NCI-H524 (cell line): ENCODE measurements at places on chromosomes 5 and 9.

DNA sequence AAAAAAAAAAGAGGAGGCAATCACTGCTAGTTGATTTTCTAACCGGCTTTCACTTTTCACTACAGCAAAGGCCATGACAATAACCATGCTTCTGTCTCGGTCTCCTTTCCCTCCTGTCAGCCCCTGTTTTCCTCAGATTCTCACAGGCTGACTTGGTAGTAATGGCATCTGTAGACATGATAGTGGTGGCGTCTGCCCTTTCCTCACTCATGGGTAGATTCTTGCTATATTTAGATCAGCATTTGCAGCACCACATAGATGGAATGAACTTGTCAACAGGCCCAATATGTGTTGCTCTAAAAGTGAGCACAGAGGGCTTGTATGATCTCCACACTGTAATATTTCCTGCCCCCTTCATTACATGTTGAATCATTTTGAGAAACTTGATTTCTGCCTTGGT is 120.3 kb upstream of the FTMT start:
- no peak for DNase-seq

DNA sequence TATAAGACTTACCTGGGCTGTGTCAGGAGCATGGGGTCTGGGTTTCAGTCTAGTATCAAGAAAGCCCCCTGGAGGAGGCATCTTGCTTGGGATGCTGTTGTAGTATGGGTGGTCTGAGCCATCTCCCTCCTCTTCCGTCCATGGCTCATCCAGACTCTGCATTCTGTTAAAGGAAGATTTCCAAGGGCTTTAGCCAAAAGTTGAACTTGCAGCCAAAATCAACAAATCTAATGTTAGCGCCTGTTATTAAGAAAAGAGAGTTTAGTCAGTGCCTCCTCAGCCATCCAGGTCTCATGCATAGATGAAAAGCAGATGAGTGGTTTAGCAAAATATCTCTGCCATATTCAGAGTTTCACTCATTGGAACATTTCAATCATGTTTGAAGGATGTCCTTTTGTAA is 55.6 kb downstream of the S1PR3 start:
- no peak for DNase-seq

DNA sequence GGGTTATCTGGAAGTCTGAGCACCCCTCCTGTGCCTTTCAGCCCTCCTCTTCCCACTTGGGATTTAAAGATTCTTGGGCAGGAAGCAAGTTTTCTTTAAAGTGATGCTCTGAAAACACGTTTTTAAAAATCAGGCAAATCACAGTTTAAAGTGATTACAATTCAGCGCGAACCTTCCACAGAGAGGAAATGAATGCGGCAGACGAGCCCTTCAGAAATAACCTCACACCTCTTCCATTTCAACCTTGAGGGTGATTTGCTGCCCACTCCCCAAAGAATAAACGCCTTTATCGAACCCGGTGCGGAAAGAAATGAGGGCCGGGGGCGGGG is 2.3 kb upstream of the EFNA5 start:
- no peak for DNase-seq

- DNase-seq: no peak
Measured at GRCh38 chr5:147547730-147548129, 37.9 kb upstream of the DPYSL3 start.

- DNase-seq: no peak
Measured at GRCh38 chr5:115398719-115399118, 102.3 kb upstream of the CCDC112 start.

DNA sequence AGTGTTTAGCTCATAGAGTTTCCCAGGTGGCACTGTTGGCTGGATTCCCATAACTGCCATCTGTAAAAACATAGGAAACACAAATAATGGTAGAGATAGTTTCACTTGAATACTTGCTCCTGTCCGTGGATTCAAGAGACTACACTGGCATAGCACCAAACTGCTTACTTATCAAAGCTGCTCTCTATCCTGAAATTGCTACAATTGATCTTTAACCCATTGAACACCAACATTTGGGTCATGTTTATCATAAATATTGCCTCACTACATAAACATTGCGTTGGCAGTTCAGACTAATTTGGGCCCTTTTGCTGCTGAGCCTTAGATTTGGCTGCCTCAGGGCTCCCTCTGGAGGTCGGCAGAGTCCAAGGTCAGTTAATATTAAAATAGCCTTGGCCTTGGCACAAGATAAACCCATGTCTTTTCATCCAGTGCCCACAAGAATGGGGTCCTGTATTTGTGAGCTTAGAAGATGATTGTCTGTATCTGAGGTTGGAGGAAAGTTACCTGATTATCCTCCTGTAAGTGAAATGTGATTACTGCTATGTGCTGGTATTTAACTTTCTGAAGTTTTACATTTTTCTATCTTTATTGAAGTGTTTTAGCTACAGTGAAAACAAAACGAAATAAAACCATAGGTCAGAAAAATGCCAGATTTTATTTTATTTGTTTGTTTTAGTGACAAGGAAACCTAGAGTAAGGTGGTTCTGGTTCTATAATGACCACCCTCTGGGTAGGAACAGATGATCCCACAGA is 4.0 kb upstream of the RANBP3L start:
- peak; percentile 62 for DNase-seq

GRCh38 chr5:140011297-140011802 is 31.7 kb downstream of the NRG2 start:
- DNase-seq: no peak

GRCh38 chr5:140725799-140726471 is 25.7 kb downstream of the ZMAT2 start:
- no peak for DNase-seq

GRCh38 chr9:995781-996180 is 19.3 kb downstream of the DMRT3 start:
- DNase-seq: no peak

GRCh38 chr5:92332039-92332438 is 948.9 kb upstream of the ARRDC3 start:
- DNase-seq: no peak

GRCh38 chr9:125521462-125522327 is 185.3 kb downstream of the MAPKAP1 start:
- DNase-seq: no peak

DNA sequence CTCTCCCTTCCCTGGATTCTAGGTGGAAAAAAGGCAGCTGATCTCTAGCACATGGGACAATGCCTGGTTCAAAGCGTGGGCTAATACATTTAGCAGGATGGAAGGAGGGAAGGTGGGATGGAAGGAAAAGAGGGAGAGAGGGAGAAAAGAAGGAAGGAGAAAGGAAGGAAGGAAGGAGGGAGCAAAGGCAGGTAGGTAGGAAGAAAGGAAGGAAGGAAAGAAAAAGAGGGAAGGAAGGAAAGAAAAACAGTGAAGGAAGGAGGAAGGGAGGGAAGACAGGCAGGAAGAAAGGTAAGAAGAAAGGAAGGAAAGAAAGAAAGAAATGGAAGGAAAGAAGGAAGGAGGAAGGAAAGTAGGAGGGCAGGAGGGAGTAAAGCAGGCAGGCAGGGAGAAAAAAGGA is 12.2 kb upstream of the PALM2AKAP2 start:
- DNase-seq: no peak

GRCh38 chr9:126435105-126435504 is 108.5 kb downstream of the MVB12B start:
- no peak for DNase-seq

DNA sequence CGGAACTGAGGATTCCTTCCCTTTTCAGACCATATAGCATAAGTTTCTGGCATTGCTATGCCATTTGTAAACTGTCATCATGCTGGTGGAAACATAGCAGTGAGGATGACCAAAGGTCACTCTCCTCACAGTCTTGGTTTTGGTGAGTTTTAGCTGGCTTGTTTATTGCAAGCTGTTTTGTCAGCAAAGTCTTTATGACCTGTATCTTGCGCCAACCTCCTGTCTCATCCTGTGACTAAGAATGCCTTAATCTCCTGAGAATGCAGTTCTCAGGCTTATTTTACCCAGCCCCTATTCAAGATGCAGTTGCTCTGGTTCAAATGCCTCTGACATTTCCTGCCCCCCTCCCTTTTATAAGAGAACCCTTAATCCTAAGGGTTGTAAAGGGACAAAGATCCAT is 26.7 kb upstream of the GRIA1 start:
- DNase-seq: no peak

DNA sequence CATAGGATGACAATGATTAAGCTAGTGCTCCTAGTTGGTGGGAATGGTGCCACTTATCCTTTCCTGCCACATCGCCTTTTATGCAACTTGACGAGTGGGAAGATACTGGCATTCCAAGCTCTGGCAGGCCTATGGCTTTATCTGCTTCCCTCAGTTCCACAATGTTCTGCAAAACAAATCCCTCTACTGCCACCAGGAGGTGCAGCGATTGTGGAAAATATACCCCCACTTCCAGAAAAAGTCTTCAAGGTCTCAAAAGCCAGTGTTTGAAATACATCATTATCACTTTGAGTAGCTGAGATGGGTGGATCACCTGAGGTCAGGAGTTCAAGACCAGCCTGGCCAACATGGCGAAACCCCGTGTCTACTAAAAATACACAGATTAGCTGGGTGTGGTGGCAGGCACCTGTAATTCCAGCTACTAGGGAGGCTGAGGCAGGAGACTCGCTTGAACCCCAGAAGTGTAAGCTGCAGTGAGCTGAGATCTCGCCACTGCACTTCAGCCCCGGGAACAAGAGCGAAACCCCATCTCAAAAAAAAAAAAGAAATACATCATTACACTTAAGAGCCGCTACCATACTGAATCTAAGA is 3.4 kb downstream of the CLINT1 start:
- DNase-seq: peak; percentile 65

DNA sequence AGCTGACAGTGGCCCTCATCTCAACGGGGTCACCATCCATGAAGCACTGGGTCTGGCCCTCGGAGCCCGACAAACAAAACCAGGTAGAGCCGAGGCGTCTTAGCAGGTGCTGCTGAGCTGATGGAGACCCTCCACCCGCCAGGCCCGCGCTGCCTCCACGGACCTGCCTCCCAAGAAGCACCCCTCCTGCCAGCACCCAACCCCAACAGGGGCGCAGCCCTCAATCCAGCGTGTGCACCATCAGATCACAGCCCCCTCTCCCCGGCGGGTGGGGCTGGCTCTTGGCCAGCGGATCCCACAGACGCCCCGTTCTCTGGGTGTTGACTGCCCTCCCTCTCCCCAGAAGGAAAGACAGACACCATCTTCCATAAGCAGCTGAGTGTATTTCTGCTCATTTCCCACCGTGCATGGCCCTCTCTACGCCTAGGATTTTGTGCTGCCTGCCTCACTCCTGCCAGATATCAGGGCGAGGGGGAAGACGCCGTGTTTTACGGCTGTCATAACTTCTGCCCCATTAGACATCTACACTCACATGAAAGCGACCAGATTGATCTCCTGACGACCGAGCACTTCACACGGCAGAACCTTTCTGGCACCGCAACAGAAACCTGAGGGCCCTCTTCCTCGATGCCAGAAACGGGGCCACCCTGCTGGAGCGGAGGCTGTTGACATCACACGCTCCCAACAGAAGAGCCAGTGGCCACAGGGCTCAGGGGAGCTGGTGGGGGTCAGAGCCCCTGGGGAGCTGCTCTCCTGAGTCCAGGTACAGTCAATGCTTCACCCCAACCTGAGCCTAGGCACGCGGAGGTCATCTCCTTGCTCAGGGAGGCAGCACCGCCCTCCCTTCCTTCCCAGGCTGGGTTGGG is 12.4 kb downstream of the NACC2 start:
- no peak for DNase-seq

DNA sequence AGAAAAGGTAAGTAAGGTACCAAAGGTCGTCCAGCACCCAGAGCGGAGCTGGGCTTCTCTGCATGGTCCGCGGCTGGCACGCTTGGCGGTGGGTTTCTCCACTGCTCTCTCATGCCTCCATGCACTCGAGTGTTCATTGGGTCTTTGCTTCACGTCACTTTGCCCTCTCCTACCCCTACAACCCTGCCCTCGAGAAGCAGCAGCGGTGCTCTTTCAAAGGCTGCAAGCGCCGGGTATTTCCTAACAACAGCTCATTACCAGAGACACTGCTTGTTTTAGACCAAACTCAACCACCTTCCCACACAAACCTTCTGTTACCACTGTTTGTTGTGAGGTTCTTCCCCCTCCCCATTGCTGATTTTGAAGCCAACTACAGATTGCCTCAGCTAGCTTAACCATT is 21.5 kb upstream of the ZBTB34 start:
- no peak for DNase-seq

GRCh38 chr5:147658293-147658932 is 124.1 kb downstream of the JAKMIP2 start:
- DNase-seq: peak; percentile 42

GRCh38 chr5:112570708-112571444 is 151.8 kb upstream of the EPB41L4A start:
- no peak for DNase-seq

DNA sequence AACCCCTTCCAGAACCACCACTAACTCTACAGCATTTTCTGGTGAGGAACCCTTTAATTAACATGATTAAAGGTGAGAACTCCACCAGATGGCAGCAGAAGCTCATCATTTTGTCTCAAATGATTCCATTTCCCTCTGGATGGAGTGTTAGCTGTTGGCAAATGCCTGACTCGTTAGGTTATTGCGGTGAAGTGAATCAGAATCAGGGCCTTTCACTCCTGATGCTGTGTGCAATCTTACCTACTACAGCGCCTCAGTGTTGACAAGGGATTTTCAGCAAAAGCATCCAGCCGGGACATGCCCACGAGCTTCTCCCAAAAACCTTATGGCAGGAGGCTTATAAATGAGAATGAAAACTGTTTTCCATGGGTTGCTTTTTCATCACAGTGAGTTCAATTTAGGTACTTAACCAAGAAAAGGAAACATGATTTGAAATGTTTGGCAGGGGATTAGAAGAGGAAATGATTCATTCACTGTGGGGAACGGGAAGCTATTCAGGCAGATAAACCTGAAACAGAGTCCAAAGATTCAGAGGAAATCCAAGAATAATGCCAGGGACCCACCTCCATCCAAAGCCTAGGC is 48.0 kb upstream of the CAST start:
- DNase-seq: peak; percentile 38

DNA sequence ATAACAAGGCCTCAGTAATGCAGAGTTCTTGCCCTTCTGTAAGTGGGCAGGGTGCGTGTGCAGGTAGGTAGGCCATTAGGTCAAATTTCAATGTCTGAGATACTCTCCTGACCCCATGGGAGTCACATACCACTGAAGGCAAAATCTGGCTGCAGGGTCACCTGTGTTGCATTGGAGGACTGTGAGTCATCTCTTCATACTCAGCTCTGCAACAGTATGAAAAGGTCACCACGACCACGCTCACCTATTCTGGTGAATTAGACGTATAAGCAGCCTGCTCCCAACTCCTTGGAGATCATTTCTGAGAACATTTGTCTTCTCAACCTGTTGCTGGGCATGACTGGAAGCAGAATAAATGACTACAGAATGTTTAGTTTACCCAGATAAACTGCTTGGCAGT is 599.8 kb downstream of the PDE4D start:
- DNase-seq: no peak
